Neural progenitor cell (in vitro differentiated cells): ENCODE measurements at places on chromosomes 5 and 9.

DNA sequence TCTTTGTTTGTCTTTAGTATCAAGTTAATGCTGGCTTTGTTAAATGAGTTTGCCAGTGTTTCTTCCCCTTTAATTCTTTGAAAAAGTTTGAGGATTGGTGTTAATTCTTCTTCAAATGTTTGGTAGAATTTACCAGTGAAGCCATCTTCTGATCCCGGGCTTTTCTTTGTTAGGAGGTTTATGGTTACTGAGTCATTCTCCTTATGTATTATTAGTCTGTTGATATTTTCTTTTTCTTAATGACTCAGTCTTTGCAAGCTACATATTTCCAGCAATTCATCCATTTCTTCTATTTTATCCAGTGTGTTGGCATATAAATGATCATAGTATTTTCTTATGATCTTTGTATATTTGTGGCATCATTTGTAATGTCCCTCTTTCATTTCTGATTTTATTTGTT is 74.5 kb upstream of the SPINK5 start:
- DNase-seq, result no peak

- peak; percentile 63 for DNase-seq
Observed at GRCh38 chr9:120894321-120895148, 17.5 kb upstream of the PHF19 start.

DNA sequence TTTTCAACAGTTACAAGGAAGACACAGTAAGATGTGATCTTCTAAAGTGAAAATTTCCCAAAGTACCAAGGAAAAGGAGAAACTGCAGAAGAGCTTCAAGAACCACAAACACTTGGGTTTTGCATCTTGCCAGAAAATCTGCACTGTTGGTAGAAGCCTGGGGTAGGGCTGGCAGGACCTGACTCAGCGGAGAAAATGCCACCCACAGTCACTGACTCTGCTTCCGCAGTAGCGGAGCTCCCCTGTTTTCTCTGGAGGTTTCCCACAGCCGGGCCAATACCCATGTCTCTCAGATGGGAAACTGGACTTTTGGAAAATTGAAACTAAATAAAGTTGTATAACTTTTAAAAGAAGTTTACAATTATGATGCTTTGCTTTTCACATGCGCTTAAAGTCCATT is 104.2 kb downstream of the MEF2C start:
- no peak for DNase-seq

DNA sequence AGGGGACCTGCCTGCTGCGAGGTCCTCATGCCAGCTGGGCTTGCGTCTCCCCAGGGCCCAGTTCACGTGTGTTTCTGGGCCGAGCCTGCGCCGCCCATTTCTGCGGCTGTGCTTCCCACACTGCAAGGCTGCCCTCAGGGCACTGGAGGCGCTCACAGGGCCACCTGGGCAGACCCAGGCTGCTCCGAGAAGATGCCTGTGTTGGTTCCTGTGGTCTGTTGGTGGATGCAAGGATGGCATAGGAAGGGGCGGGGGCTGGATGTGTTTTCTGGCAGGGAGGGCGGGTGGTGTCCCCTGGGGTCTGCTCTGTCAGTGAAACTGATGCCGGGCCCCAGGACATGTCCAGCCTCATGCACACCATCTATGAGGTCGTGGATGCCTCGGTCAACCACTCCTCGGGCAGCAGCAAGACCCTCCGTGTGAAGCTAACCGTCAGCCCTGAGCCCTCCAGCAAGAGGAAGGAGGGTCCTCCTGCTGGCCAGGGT is 25.9 kb downstream of the NKD2 start:
- no peak for DNase-seq

DNA sequence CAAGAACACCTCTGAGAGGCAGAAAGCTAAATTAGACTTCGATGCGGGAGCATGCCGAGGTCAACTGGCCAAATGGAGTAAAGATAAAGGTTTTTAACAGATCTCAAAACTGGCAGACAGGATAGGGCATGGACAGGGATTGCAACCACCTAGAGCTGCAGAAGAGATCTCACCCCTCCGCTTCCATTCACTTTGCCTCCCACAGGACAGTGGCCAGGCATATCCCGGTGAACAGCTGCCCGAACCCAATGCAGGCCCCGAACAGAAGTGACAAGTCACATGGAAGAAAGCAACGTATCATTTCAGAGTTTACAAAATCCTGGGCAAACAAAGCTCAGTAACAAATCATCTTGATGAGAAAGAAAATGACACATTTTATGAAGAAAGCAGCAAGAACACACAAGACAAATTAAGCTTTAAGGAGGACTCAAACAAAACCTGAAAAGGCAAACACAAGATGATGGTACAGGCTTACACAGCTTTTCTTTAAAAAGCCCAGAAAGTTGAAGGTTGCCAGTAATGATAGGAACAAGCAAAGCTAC is 18.4 kb downstream of the RNF130 start:
- DNase-seq, result no peak

DNA sequence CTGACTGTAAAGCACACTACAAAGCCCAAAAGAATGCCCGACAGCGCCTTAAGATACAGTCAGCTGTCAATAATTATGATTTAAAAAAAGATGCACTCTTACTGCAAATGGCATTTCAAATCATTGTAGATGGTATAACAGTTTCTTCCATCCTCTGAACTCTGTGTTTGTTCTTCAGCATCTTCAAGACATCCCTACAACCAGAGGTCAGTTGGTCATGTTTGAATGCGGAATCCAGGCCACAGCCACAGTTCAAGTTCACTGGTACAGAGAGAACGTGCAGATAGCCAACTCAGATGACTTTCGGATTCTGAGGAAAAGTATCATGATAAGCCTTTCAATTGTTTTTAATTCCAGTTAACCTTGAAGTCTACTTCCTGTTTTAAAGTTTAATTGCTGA is 8.7 kb upstream of the MYOT start:
- no peak for DNase-seq

- DNase-seq, result no peak
Observed at GRCh38 chr9:122402403-122402871, 31.6 kb downstream of the PTGS1 start.

GRCh38 chr9:136092741-136093140 is 2.3 kb downstream of the NACC2 start:
- peak; percentile 8 for DNase-seq

GRCh38 chr5:88452820-88453219 is 184.2 kb upstream of the TMEM161B start:
- DNase-seq, result peak; percentile 27
